Left lung (tissue), 14 donors: ENCODE measurements at places on chromosomes 6 and 20. TPM values are rescaled to one million over a fixed set of nuclear protein-coding genes. Genes with fewer than 3 reads are reported as not detected.

DNA sequence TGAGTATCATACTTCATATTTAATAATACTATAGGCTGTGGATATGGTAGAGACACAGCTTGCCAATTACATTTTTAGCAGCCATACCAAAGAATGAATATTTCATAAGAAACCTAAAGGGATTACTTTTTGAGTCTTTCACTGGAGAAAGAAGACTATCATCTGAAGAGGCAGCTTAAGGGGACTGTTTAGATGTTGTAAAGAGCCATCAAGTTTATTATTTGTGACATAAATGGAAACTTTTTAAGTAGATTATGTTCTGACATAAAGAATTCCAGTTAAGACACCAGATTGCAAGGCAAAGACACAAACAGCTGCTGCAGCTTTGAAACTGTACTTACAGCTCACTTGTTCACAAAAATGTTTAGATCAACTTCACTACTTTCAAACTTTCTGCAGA is 429.4 kb downstream of the TFAP2A start:
- no peak for DNase-seq

GRCh38 chr6:143601504-143601903 is 76.3 kb upstream of the PHACTR2 start:
- DNase-seq: no peak

Gene ANKRD66
- total RNA-seq: 2.4 TPM

- DNase-seq: no peak
Measured at GRCh38 chr6:75368151-75368779, 83.7 kb upstream of the TMEM30A start.

DNA sequence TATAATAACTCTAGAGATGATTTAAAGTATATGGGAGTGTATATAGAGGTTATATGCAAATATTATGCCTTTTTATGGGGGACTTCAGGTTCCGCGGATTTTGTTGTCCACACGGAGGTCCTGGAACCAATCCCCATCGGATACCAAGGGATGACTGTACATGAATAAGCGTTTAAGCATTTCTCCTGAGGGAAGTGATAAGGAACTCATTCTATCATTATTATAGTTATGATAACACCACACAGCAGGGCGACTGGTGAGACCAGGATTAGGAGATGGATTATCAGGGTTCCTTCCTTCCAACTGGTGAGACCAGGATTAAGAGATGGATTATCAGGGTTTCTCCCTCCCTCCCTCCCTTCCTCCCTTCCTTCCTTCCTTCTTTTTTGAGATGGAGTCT is 6.6 kb downstream of the ECI2 start:
- no peak for DNase-seq
